ENCODE measurements at places on chromosomes 16 and 17.

DNA sequence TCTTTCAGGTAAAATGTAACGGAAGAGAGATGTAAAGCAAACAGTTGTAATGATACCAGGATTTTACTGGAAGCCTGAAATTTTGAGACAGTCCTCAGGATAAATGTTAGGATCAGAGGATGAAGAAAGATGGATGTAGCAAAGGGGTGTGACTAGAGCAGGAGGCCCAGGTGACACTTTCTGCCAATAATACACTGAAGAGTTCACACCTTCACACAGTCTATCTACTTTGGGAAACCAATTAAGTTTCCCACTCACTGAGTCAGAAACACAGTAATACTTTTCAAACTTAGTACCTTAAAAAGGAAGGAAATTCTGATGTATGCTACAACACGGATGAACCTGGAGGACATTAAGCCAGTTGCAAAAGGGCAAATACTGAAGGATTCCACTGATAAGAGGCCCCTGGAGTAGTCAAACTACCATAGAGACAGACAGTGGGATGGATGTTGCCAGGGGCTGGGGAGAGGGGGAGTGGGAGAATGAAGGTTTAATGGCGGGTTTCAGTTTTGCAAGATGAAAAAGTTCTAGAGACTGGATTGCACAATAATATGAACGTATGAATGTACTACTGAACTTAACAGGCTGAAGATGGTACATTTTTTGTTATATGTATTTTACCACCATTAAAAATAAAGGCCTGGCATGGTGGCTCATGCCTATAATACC is 62.3 kb downstream of the CYTH1 start:
- H3K27ac ChIP-seq, result no peak overlapping the region
- H3K4me1 ChIP-seq, result peaks cover 46% of the 10 kb centered on the region
- H3K27me3 ChIP-seq, result no peaks in the 10 kb centered on the region
- DNase-seq, result no peak

- peak overlapping the region; percentile 32 for H3K4me3 ChIP-seq
- H3K27ac ChIP-seq, result peak overlapping the region; percentile 85
- H3K4me1 ChIP-seq, result peaks cover 47% of the 10 kb centered on the region
- no peaks in the 10 kb centered on the region for H3K27me3 ChIP-seq
These were observed 219.5 kb downstream of the NTN1 start for GRCh38 chr17:9240659-9241370.

GRCh38 chr17:51505450-51505849 is 245.1 kb downstream of the UTP18 start:
- H3K27ac ChIP-seq, result no peak overlapping the region
- H3K36me3 ChIP-seq, result no peaks in the 10 kb centered on the region
- H3K4me3 ChIP-seq, result no peak overlapping the region
- no peak for DNase-seq

DNA sequence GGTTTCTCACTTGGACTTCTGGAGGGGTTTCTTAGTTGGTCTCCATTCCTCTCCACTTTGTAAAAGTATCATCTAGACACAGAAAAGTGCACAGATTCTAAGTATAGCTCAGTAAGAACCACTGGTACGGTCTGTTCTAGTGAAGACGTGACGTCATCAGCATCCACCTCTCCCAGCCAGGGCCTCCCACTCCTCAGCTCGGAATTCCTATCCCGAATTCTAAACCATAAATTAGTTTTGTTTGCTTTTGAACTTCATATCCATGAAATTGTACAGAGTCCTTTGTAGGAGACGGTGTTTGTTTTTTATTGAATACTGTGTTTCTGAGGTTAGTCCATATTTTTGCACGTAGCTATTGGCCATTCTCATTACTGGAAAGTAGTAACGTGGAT is 25.5 kb downstream of the FOXK2 start:
- H3K27ac ChIP-seq, result peak overlapping the region; percentile 21
- H3K4me1 ChIP-seq, result peaks cover 7% of the 10 kb centered on the region
- no peak for DNase-seq
- H3K27me3 ChIP-seq, result no peaks in the 10 kb centered on the region

- no peak overlapping the region for H3K27ac ChIP-seq
- H3K27me3 ChIP-seq, result no peaks in the 10 kb centered on the region
- no peak overlapping the region for H3K4me3 ChIP-seq
- DNase-seq, result no peak
- H3K36me3 ChIP-seq, result no peaks in the 10 kb centered on the region
- peaks cover 11% of the 10 kb centered on the region for H3K4me1 ChIP-seq
These were observed 213.4 kb downstream of the SOX9 start for GRCh38 chr17:72334205-72334604.
